ENCODE measurements at places on chromosomes 16 and 17.

- DNase-seq: no peak
These were observed 5.2 kb upstream of the GUCY2D start for GRCh38 chr17:7997186-7997585.

DNA sequence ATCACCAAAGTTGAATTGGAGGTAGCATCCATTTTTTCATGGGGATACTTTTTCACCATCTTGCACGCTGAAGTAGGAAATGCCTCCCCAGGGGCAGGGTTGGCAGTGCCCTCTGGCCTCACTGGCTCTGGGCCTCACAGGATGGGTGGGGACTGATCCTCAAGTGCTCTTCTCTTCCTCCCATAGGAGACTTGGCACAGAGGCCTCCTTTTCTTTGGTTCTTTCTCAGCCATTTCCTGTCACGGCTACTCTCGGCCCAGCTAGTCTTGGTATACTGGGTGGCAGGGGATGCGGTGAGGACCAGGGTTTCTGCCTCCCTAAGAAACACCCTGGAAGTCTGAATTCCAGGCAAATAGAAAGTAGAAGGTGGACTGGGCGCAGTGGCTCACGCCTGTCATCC, 58.2 kb downstream of the PECAM1 start:
- no peak for DNase-seq

DNA sequence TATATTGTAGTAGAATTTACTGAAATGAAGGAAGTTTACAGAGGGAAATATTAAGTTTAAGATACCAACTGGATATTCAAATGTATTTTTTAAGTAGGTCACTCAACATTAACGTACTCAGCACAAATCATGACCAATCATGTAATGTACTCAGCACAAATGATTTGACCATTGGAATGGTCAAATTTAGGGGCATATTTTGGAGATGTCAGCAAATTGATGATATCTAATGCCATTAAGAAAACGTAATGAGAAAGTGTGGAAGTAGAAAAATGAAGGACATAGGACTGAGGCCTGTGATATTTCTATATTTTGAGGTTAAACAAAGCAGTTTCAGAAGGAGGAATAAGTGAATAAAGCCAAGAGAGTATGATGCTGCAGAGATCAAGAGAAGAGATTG, 334.8 kb downstream of the KIF2B start:
- DNase-seq: no peak

DNA sequence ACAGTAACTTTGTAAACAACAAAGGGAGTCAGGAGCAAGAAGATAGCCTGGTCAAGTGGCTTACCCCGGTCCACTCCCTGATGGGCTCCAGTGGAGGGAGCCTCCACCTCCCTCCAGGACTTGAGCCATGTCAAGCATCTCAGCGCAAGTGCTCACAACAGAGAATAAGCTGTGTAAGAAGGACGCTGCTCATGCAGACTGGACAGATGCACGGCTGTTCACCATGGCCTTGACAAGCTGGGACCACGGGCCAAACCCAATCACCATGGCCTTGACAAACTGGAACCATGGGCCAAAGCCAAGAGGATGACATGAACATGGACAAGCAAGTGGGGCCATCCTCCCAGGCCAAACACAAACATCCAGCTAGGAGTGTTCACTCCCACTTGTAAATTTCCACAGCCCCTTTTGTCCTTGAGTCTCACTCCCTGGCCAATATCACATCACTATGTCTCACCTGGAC, 3.4 kb upstream of the PITPNM3 start:
- DNase-seq: no peak
